ENCODE measurements at places on chromosomes 2 and 18. TPM values are rescaled to one million over a fixed set of nuclear protein-coding genes. Genes with fewer than 3 reads are reported as not detected.

The UGT1A6 gene
- total RNA-seq = not detected

DNA sequence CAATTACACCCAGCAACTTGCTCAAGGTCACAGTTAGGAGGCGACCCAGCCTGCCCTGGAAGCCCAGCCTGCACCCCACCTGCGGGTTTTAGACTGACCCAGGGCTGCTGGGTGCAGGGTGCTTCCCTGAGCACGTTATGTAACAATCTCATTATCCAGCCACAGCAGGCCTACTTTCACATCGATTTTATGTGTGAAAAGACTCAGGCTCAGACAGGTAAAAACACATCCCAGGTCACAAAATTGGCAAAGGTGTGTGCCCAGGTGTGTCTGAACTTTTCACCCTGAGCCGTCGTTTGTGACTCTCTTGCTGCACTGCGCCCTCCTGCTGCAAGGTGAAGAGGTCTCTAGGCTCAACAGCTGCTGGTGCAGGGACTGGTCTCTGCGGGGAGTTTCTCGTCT is 668.2 kb upstream of the HS6ST1 start:
- DNase-seq = no peak

The MEP1B gene
- not detected for total RNA-seq

The ZNF521 gene
- 86.1 TPM for total RNA-seq

The NDUFV2 gene
- 143 TPM for total RNA-seq

- DNase-seq = no peak
Observed at GRCh38 chr2:66866331-66867062, 431.6 kb downstream of the MEIS1 start.

GRCh38 chr2:15943378-15944280 is 3.3 kb downstream of the MYCN start:
- DNase-seq = peak; percentile 65

GRCh38 chr2:10043256-10043905 is at the start of gene KLF11:
TSS of gene KLF11 (plus strand) at chr2:10043550. CDS start at chr2:10043717, 167 bp downstream.
- DNase-seq = peak; percentile 79

GRCh38 chr2:47203995-47204394 is 48.9 kb upstream of the STPG4 start:
- no peak for DNase-seq

- no peak for DNase-seq
Observed at GRCh38 chr2:68907232-68907919, 36.2 kb upstream of the BMP10 start.

- DNase-seq = no peak
Observed at GRCh38 chr18:77012806-77013541, 119.6 kb downstream of the MBP start.

The SPATS2L gene
- 24.1 TPM for total RNA-seq

The DSG2 gene
- 18.4 TPM for total RNA-seq

GRCh38 chr2:133334923-133335322 is 233.3 kb downstream of the NCKAP5 start:
- DNase-seq = no peak

The TWIST2 gene
- 0.96 TPM for total RNA-seq

DNA sequence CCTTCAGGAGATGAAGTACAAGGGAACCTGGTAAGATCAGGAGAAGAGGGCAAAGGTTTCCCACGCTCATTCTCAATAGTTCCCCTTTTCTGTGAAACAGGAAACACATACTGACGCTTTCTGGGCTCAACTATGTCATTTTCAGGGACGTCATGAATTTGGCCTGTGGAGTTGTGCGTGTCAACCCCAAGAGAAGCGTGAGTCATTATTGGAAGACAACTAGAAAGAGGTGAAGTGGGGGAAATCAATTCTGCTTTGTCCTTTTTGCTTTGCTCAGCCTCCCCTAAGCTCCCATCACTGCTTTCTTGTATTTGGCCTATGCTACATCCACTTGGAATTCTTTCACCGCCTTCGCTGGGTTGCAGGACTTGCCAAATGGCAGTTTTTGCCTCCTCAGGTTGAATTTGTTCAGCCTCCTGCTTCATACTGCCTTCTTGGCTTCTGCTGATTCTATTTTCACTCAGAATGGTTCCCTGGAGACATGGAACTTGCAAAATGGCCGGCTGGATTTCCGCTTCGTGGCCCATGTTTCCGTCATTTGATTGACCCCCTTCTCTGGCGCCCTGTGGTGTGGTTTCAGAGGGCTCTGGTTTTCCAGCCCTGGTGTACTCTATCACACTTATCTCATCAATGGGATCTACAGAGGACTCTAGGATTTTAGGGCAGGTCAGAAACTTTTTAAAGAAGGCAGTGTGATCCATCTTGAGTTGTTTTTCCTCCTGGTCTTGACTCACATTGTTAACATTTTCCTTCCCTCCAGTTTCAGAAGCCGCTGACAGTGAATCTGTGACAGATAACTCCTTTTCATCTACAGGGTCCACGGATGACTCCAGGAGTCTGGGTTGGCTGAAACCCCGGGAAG is 93.3 kb downstream of the ALPK2 start:
- DNase-seq = no peak

The TRAF3IP1 gene
- total RNA-seq = 20.7 TPM

- no peak for DNase-seq
Observed at GRCh38 chr18:40868110-40868858, 1086.8 kb upstream of the PIK3C3 start.

GRCh38 chr2:2107141-2107540 is 223.9 kb downstream of the MYT1L start:
- no peak for DNase-seq

The ESPNL gene
- 0.40 TPM for total RNA-seq

DNA sequence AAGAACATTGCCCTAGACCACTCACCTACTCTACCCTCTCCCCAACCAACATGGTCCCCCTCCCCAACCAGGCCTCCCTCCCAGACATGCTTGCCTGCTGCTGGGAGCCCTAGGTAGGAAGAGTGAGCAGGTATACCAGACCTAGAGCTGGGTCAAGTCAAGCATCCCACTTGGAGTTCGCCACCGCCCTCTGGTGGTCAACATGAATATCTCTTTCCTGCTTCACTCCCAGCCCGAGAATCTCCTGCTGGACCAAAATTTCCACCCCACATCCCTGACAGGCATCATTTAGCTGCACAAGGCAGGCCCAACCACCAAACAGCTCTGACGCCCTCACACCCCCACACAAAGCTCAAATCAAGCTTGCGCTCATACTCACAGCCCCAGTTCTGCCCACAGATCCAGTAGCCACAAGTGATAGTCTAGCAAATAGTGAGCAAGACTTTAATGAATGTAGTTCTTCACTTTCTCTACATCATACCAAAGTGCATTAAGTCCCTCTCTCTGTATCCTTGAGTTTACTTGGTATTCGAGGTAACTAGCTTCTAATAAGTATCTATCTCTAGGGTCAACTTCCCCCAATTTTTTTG is 116.0 kb downstream of the TNS1 start:
- DNase-seq = peak; percentile 77

GRCh38 chr2:7840651-7841380 is 841.0 kb upstream of the ID2 start:
- DNase-seq = no peak

DNA sequence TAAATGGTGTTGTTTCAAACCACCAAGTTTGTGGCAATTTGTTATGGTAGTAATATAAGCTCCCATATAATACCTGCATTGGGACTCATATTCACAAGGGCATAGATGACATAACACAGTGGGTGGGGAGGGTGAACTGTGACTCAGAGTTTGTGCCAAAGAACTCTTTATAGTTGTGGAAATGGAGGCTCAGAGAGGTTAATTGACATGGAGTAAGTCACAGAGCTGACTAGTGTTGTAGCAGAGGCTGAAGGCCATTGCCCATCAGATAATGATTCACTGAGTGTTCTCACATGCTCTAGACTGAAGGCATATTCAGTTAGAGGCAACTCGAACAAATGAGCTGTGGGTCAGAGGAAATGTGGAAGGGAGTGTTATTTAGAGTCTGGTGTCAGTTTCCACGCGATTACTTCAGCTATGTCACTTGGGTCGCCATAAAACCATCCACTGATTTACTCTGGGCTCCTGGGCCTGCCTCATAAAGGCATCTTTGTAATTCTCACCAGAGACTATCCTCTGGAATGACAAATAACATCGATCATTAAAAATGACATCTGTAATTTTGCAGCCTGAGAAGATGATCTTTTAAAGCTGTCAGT is 264.7 kb downstream of the CCDC85A start:
- no peak for DNase-seq

The TLX2 gene
- total RNA-seq = not detected

GRCh38 chr18:58977223-58977622 is 112.5 kb downstream of the ZNF532 start:
- DNase-seq = no peak

- no peak for DNase-seq
Observed at GRCh38 chr2:190365499-190366204, 22.3 kb downstream of the INPP1 start.

- DNase-seq = no peak
Observed at GRCh38 chr2:144310889-144311608, 208.9 kb downstream of the ZEB2 start.

DNA sequence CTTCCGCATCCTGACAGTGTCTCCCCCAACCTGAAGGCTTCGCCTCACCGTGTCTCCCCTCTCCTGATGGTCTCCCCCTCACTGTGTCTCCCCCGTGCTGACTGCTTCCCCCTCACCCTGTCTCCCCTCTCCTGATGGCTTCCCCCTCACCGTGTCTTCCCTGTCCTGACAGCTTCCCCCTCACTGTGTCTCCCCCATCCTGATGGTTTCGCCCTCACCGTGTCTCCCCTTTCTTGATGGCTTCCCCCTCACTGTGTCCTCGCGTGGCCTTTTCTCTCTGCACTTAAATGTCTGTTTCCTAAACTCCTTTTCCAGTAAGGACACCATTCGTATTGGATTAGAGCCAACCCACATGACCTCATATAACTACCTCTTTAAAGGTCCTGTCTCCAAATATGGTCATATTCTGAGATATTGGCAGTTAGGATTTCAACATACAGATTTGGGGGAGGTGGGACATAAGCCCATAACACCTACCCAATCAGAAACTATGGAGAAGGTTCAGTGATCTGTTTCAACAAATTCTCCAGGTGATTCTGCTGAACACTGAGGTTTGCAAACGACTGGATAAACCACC is 47.9 kb upstream of the RAB27B start:
- no peak for DNase-seq

GRCh38 chr2:174493549-174494331 is 6.9 kb upstream of the GPR155 start:
- DNase-seq = no peak

- no peak for DNase-seq
Observed at GRCh38 chr2:196677404-196677803, 37.9 kb downstream of the CCDC150 start.

- DNase-seq = no peak
Observed at GRCh38 chr18:49030138-49030537, 79.4 kb upstream of the SMAD7 start.

The TFPI gene
- 7.0 TPM for total RNA-seq

- DNase-seq = no peak
Observed at GRCh38 chr2:177010146-177010545, 202.4 kb upstream of the HNRNPA3 start.

DNA sequence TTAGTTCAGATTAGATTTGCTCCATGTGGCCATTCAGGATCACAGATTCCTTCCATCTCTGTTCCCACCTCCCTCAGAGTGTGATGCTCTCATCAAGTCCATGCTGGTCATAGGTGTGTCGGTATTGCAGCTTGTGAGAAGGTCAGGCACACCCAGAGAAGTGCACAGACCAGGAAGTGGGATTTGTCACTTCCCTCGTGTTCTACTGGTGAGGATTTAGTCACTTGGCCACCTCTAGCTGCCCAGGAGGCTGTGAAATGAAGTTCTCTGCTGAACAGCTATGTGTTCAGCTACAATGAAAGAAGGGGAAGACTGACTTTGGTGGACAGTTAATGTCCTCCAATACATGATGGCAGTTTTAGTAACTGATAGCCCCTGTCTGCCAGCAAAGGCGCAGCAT is 3.5 kb upstream of the LANCL1 start:
- DNase-seq = no peak

The LYPD6 gene
- 7.3 TPM for total RNA-seq

- DNase-seq = no peak
Observed at GRCh38 chr18:10318691-10318970, 135.8 kb upstream of the APCDD1 start.

DNA sequence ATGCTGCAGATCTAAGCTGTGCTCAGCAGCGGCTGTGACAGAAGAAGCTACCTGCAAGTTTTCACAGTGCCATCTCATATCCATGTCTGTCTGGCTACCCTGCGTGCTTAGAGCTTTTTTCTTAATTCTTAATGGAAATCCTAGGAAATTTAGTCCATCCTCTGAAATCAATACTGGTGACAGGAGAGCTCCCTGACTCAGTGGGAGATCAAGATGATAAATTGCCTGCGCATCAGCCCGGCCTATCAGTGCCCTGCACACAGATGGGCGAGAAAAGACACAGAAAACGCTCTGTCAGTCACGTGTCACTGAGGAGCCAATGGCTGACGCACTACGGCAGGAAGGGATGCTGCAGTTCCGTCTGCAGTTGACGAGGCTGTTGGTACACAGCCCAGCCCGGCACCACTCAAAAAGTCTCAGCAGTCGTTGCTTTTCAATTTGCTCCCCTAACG is 819.6 kb upstream of the FSHR start:
- DNase-seq = peak; percentile 47

The RIT2 gene
- total RNA-seq = not detected

The GRHL1 gene
- total RNA-seq = 2.0 TPM

GRCh38 chr18:3449512-3450011 is 410 bp upstream of the TGIF1 start:
- peak; percentile 63 for DNase-seq

DNA sequence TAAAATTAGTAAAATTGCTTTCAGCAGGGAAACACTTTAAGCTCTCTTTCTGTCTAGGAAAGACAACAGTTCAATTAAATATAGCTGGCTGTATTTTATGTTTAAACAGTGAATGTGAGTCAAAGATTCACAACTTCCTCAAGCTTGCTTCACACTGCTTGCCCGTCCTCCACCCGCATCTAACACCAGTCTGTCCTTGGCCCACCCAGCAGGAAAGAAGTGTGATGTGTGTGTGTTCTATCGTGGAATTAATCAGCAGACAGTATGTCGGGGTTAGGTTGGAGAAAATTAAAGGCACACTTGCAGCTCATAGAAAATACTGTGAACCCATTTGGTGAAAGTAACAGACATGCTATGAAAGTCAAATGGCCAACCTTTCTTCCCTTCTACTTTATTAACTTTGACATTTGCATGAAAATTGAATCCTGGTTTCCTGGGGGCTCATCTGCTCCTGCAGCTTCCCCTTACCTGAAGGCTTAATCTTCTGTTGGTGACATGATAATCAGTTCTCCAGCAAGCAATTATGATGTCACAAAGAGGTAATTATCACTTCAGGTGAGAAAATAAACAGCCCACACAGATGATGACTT is 182.0 kb downstream of the UXS1 start:
- no peak for DNase-seq

The CCDC88A gene
- 129 TPM for total RNA-seq

DNA sequence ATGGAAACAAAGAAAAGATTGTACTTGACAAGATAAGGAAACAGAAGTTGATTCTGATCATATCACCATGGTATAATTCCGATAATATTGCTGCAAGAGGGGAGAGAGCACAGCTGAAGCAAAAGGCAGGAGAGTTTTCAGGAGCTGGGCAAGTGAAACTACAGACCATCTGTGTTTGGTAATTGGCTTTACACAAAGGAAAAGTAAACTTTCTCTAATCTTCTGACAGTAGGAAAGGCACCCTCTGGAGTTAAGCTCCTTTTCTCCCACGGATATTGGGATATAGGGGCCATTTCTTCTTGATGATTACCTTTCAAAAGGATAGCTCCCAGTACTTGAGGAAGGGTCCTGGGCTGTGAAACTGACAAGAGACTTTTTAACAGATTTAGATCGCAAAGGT is 29.9 kb upstream of the REG3A start:
- no peak for DNase-seq
